ENCODE measurements at places on chromosomes 13 and 19.
A peak's percentile ranks its signal among the peaks of the same experiment; 100 is the strongest.

DNA sequence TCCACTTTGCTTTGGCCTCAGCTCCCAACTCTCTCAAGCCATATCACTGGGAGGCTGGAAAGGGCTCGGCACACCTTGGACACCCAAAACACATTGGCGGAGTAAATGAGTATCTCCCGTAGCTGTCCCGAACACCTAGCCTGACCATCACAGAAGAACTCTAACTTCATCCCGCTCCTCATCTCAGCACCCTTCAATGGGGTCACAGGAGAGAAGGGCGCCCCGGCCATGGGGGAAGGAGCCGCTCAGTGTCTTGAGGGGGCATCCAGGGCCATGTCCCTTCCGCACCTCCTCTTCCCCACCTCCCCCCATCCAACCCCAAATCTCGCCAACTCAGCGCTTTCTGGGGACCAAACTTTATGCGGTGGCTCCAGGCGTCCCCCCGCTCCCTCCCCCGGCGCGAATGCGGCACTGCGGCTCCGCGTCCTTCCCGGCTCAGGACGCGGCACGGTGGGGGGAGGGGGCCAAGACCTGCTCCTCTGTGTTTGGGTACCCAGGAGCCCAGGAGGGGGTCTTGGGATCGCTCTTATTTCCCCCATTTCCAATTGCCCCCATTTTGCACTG is 3.0 kb downstream of the KCNC3 start:
- no peak for DNase-seq

DNA sequence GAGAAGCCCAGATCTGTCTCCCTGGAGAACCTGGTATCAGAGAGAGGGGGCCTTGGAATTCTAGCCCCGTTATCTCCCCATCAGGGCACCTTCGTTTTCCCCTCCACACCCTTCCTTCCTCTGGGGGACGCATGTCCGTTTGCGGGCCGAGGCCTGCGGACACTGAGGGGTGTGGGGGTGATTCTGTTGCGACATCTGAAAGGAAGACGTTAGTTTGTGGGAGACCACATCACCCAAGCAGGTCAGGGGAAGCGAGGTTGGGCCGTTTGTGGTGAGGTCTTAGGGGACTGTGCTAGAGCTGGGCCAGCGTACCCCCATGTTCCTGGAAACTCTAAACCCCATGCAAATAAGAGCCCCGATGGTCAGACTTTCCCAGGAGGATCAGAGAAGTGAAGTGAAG is 3.7 kb upstream of the HSH2D start:
- DNase-seq, result no peak

GRCh38 chr19:33098055-33098534 is 17.1 kb downstream of the GPATCH1 start:
- no peak for DNase-seq

GRCh38 chr19:18196511-18196845 is 3.5 kb downstream of the MPV17L2 start:
- no peak for DNase-seq

DNA sequence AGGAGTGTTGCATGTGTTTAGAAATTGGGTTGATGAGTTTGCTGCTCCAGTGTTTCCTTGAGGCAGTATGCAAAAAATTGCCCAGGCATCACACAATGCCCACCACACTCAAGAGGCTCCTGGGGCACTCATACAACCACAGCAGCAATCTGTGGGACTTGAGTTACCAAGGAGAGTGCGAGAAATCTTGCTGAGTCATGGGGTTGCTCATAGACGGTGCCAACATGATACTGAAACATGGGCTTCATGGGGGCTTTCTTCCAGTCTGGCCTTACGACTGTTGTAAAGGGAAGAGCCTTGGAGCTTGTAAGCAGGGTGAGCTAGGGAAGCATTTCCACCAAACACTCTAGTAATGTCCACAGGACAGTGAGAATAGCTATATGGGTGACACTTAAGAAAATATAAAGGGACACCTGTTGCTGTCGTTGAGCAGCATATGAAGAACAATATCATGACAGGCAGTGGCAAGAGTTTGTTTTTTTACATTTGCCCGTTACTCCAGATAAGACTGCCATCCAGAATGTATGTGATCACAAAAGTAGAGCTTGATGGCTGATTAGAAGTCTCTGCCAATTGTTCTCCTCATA is 1237.4 kb downstream of the UQCRFS1 start:
- no peak for DNase-seq

GRCh38 chr19:2807379-2808128 is 12.1 kb upstream of the ZNF554 start:
- no peak for DNase-seq

GRCh38 chr13:34076319-34076718 is 258.4 kb downstream of the RFC3 start:
- DNase-seq, result peak; percentile 4

DNA sequence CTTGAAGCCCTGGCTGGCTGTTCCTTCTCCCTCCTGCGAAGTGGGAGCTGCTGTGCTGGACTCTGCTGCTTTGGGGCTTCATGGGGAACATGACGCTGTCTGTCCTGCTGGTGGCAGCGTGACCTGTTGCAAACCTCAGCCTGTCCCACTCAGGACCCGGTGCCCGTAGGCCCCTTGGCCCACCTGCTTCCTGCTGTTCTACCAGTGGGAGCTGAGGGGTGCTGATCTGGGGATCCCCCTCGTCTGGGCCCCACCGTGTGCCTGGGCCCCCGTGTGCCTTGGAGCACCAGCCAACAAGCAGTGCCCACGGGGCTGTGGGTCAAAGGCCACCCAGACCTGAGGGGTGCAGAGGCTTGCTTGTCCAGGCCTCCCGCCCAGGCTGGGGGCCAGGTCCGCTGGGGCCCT is 5.3 kb downstream of the SPPL2B start:
- no peak for DNase-seq

DNA sequence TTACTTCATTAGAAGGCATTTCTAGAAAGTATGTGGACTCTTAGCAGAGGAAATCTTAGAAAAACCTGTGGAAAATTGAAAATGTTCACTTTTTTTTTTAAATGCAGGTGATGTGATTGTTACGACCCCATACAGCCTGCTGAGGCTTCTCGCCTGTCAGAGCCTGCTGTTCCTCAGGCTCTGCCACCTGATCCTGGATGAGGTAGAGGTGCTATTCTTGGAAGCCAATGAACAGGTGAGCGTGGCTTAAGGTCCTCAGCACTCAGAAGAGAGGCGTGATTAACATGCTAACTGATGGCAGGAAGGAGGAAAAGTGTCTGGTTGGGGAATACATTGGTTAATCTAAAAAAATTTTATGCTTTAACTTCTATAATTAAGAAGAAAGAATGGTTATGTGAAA is 71.4 kb downstream of the SLC7A9 start:
- no peak for DNase-seq

GRCh38 chr13:97520061-97520460 is 86.1 kb downstream of the RAP2A start:
- DNase-seq, result no peak

- DNase-seq, result no peak
Measured at GRCh38 chr13:19185086-19185864, 3.7 kb upstream of the TUBA3C start.

DNA sequence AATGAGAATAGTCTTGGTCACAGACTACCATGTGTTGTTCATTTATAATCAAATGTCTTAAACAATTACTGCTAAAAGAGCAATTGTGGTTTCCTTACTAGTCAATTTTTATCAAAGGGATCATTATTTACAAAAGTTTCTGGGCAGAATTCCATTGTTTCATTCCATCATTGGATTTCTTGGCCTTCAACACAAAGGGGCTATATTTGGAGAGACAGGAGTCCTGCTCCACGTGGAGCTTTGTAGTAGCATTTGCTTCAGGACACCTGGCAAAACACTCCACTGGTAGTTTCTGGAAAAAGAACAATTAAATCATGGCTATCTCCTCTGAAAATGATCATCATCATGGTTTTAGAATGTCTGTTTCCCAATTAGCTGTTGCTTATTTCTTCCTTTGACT is 22.3 kb upstream of the STARD13 start:
- peak; percentile 21 for DNase-seq

- DNase-seq, result no peak
Measured at GRCh38 chr13:39777021-39777420, 121.6 kb downstream of the COG6 start.

- no peak for DNase-seq
Measured at GRCh38 chr19:39544911-39545310, 5.0 kb upstream of the EID2 start.

DNA sequence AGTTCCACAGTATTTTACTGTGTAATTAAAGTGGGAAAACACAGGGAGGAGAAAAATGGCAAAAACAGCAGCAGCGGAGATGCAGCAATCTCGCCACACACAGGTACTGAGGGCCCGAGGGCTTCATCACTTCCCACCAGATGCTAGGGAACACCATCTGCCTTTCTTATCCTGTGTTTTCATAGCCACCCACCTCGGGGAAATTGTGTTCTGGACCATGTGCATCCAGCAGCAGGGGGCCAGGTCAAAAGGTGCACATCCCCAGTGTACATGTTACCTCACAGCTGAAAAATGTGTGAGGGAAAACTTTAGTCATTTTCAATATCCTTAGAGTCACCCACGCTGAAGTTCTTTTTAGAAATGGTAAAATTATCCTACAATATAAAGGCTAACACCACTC is 30.2 kb downstream of the PDCD5 start:
- no peak for DNase-seq

DNA sequence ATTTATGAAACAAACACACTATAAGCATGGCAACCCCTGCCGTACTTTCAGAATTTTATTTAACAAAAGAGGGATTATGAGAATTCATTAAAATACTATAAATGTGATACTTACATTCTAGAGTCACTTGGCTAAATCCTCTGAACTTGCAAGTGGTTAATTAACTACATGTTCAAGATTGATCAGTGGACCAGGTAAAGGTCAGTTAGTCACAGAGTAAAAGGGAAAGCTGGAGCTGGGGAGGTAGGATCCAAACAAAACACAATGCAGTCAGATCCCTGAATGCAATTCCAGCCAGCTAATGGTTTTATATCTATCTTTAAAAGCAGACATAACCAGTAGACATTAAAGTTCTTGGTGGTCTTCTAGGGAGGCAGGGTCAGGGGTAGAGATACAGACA is 270.5 kb downstream of the DIAPH3 start:
- no peak for DNase-seq

DNA sequence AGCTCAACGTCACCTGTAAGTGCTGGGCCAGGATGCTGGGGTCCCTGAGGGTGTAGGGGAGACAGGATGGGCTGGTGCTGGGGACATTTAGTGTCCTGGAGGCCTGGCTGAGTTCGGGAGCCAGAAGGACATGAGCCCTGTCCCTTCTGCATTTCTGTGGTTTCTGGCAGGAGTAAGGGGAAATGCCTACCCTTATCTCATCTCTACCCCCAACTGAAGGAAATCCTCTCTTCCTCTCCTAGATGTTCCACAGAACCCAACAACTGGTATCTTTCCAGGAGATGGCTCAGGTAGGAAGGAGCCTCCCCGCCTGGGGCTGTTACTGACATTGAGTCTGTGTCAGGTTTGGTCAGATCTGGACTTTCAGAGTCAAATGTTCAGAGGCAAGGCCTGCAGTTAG is 1.2 kb downstream of the CD33 start:
- no peak for DNase-seq

- DNase-seq, result no peak
Measured at GRCh38 chr13:33615436-33615835, 202.5 kb upstream of the RFC3 start.

- DNase-seq, result no peak
Measured at GRCh38 chr19:48806818-48807589, 3.8 kb downstream of the BCAT2 start.

GRCh38 chr19:28502879-28503734 is 709.8 kb downstream of the UQCRFS1 start:
- DNase-seq, result no peak

- DNase-seq, result peak; percentile 46
Measured at GRCh38 chr13:34748073-34748472, 194.0 kb upstream of the NBEA start.

DNA sequence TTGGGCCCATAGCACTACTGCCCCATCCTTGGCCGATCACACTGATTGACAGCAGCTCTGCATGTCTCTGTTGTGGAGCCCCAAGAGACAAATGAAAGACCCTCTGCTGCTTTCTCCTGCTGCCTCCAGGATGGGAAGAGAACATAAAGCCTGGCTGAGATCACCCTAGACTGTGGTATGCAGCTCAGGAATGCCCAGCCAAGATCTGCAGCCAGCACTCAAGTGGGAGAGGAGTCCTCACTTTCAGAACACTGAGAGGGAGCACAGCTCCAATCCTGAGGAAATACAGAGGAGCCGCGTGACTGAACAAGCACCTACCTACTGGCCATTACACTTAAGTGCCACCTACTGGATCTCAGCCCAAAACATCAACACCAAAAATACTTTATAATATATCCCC is 203.0 kb downstream of the POSTN start:
- DNase-seq, result no peak

- DNase-seq, result peak; percentile 65
Measured at GRCh38 chr19:45613926-45614725, 12.1 kb upstream of the GPR4 start.

GRCh38 chr13:94292323-94292640 is 187.2 kb downstream of the DCT start:
- DNase-seq, result no peak

DNA sequence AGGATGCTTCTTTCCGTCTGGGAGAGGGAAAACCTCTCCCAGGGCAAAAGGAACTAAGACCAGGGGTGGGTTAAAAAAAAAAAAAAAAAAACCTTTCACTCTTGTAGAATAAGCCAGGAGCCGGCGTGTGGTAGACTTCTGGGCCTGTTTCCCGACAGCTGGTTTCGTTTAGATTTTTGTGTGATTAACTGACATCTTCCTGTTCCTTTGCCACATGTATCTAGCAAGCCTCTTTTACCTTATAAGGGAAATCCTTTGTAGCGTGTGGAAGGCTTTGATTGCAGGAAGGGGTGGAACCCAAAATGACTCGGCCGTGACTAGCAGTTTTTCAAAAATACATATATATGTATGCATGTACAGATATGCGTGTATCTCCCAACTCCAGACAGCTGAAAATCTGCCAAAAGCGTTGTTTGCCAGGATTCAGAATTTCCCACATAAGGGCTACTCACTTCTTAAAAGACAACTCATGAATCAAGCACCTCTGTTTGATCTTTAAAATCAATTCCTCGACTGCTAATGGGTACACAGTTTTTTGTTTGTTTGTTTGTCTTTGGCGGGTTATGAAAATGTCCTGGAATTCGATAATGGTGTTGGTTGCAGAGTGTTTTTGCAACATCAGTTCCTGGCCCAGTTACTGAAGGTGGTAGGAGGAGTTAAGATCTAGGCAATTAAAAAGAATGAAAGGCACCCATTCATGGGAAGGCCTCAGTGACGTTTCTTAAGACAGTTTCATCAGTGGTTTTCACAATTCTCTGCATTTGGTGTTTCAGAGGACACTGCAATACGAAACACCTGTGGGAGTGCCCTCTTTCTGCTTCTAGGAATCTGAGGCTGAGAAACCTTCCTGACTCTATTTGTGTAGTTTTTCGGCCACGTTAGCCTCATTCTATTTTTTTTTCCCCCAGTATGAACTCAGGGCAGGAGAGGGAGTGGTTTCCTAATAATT is 2.7 kb downstream of the TPM4 start:
- peak; percentile 96 for DNase-seq
